ENCODE measurements at places on chromosomes 3 and 15.
A peak's percentile ranks its signal among the peaks of the same experiment; 100 is the strongest.

DNA sequence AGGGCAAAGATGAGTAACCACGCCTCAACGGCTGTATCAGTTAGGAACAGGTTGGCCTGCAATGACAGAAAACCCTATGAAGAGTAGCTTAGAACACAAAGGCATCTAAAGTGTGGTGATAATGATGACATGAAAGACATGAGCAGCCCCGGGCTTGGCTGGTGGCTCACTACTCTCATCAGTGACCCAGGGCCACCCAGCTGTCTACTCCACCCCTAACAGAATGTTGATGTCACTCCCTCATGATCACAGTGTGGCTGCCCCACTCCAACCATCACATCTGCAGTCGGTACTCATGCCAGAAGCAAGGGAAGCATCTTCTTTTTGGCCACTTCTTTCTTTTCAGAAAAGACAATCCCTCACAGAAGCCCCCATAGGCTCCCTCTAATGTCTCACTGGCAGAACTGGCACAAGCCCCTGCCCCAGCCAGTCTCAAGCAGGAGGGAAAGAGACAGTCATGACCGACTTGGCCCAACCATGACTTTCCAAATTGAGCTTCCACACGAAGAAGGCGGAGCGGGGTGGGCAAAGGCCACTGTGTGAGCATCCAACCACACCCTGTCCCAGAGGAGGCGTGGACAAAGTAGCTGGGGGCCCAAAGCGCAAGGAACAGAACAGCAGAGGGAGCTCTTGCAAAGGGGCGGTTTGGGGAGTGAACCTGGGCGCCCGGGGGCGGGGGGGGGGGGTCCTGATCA lies 72.0 kb upstream of the IQSEC1 start:
- DNase-seq = no peak

GRCh38 chr3:128603811-128604775 lies 46.5 kb downstream of the RPN1 start:
- no peak for DNase-seq

- DNase-seq = no peak
These were observed 613 bp downstream of the SEC13 start for GRCh38 chr3:10320320-10320677.

DNA sequence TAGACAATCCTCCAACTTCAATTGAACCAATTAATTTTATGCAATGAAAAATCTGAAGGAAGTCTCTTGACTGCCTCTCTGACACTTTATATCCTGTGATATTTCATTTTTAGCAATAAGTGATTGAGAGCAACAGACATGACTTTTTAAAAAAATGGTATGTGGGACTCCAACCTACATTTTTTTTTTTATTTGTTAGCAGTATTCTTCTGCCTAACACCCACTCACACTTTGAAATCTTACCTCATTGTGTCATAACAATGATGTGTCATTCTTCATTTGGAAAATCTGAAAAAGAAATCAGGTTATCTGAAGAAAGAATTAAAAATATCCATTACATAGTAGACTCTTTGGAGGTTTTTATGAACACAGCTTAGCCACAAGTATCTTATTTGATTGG lies 541.3 kb upstream of the KCNMB2 start:
- no peak for DNase-seq

DNA sequence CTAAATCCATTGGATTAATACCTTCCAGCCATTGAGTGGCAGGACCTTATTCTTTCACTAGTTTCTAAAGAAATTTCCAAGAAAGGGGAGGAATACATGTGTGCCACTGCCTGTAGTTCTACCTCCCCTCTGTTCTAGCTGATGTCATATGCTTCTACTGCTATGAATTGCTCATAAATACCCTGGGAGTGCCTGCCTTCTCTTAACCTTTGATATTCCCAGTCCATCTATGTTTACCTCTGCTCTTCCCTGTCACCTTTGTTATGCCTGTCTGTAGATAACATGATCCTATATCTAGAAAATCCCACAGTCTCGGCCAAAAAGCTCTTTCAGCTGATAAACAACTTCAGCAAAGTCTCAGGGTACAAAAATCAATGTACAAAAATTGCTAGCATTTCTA lies 486.9 kb upstream of the ARRDC4 start:
- DNase-seq = no peak

DNA sequence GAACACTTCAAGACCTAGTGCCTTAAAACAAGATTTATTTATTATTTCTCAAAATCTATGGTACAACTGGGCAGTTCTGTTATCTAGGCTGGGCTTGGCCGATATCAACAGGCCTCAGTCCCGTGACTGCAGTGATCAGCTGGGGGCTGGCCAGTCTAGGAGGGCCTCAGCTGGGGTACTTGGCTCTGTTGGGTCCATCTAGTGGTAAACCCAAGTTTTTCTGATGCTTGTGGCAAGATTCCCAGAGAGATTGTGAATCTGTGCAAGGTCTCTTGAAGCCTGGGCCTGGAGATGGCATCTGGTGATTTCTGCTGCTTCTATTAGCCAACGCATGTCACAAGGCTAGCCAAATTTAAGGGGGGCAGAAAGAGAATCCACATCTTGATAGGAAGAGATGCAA lies 482.4 kb upstream of the SGO1 start:
- no peak for DNase-seq

- peak; percentile 80 for DNase-seq
These were observed 39.3 kb downstream of the DLG1 start for GRCh38 chr3:197259096-197259495.

- peak; percentile 30 for DNase-seq
These were observed 96.0 kb downstream of the LRRK1 start for GRCh38 chr15:101014921-101015841.

Data from DMS79 treated with DMSO at 0.1 percent for 48 hours (cell line).